ENCODE measurements at places on chromosomes 11 and 22.

- DNase-seq, result no peak
Observed at GRCh38 chr11:61333550-61334433, 764 bp downstream of the TKFC start.

DNA sequence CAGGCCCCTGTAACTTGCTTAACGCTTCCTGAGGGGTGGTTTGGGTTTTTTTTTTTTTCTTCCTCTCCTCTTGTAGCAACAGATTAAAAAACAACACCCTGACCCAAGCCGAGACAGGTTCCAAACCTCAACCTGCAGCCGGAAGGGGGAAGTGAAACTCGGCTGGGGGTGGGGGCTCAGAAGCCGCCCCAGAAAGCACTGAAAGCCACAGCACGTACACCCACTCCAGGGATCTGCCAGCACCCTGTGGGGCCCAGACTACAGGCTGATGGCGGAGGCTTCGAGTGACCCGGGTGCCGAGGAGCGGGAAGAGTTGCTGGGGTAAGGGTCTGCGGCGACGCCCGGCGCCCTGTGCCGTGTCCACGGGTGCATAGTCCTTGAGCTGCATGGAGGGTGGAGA lies at the start of gene LSP1:
Gene LSP1, plus strand, starts transcription at position 208 of the 400 bp plus-strand sequence. Its CDS starts 61 bp downstream, at position 269.
- no peak for DNase-seq

- peak; percentile 94 for DNase-seq
Observed at GRCh38 chr11:111531687-111532364, 8.7 kb upstream of the LAYN start.

DNA sequence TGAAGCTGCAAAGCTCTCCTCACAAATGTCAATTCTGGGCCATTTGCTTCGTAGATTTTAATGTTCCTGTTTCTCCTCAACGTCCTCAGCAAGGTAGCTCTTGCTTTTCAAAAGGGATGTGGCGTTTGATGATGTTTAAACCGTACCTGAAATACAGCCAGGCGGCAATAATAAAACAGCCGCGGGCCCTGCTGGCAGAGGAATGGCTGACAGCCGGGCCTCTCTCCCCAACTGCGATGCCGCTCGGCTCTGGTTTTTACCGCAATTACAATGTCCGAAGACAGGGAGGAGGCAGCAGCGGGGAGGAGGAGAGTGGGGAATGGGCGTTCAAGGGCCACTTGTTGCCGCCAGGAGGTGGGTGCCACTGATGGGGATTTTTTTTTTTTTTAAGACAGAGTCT lies 27.5 kb downstream of the MACROD1 start:
- DNase-seq, result no peak

DNA sequence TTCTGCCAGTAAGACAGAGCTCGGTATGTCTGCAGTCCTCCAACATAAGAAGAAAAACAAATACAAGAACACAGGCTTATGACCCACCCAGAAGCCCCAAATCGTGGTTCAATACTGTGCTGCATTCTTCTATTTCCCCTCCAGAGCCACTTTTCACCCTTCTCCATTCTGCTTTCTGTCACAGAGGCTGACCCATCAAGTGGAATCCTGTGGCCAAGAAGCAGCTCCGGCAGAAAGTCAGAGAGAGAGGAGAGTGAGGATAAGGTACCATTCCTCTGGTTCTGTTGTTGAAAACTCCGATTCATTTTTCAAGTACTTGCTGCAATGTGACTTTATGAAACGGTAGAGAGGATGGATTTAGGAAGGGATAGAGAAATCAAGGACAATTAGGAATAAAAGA lies 30.4 kb downstream of the PGM2L1 start:
- DNase-seq, result no peak

DNA sequence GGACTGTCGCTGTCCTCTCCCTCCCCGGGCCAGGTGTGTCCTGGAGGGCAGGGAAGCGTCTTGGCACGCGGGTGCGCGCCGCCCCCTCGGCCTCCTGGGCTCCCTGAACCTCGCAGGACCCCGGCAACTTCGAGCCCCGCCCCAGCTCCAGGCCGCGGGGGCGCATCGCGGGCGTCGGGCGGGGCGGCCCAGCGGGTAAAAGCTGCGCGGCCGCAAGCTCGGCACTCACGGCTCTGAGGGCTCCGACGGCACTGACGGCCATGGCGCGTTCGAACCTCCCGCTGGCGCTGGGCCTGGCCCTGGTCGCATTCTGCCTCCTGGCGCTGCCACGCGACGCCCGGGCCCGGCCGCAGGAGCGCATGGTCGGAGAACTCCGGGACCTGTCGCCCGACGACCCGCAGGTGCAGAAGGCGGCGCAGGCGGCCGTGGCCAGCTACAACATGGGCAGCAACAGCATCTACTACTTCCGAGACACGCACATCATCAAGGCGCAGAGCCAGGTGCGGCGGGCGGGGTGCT lies at the start of gene CST6:
Gene CST6, plus strand, starts transcription at position 224 of the 519 bp plus-strand sequence. Its CDS starts 37 bp downstream, at position 261.
- DNase-seq, result peak; percentile 38

- peak; percentile 42 for DNase-seq
Observed at GRCh38 chr11:47991894-47992293, 11.5 kb downstream of the PTPRJ start.

- no peak for DNase-seq
Observed at GRCh38 chr11:130118636-130119387, 40.8 kb upstream of the ST14 start.

- no peak for DNase-seq
Observed at GRCh38 chr11:104798789-104799188, 99.5 kb downstream of the CASP12 start.

DNA sequence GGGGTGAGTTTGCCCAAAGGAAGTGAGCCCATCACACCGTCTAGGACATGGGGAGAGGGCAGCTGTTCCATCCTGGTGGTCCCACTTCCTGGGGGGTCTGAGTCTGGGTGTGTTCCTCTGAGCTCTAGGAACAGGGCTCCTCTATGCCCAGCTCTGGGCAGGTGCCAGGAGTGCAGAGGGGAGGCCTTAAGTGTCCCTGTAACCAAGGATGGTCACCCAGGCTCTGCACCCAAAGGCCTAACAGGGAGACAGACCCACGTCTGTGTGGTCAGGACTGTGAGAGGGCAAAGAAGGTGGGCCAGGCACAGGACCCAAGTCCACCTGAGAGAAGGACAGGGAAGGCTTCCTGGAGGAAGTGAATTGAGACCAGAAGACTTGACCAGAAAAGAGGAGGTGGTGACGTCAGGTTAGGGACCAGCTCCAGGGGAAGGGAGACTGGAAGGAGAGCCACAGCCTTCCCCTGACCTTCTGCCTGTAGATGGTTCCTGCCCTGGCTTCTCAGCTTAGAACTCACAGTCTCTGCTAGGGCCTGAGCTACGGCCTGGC lies 11.3 kb upstream of the TCF20 start:
- no peak for DNase-seq

GRCh38 chr11:95229993-95230809 lies 801 bp downstream of the SESN3 start:
- DNase-seq, result peak; percentile 16

- DNase-seq, result no peak
Observed at GRCh38 chr22:40449676-40450035, 79.3 kb downstream of the SGSM3 start.

DNA sequence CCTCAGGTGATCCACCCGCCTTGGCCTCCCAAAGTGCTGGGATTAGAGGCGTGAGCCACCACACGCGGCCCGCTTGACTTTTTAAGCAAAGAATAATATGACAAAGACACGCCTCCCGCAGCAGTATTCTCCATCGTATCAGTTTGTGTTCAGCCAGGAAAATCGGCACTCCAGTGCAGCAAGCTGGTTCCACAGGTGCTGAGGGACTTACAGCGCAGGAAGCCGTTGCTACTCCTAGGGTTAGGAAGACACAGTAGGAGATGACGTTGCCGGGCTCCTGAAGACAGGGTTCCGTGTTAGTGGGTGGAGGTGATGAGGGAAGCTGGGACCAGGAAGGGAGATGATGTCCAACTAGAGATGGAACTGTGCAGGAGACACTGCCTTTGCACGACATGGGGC lies 65.8 kb upstream of the CECR2 start:
- DNase-seq, result no peak

DNA sequence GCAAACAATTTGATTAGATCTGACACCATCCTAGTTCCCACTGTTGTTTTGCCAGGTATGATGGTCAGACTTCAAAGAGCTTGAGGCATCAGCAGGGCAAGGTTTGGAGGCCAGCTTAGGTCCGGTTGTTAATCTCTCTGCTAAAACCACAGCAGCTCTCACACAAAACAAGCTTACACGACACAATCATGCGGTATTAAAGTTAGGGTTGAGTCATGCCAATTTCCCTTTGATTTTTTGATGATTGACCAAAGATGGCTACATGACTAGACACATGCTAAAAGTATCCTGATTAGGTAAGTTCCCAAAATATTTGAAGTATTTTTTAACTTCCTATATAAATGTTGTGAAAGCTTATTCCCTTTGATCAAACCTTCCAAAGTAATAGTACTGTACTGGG lies 145.9 kb downstream of the ELP4 start:
- DNase-seq, result peak; percentile 98

DNA sequence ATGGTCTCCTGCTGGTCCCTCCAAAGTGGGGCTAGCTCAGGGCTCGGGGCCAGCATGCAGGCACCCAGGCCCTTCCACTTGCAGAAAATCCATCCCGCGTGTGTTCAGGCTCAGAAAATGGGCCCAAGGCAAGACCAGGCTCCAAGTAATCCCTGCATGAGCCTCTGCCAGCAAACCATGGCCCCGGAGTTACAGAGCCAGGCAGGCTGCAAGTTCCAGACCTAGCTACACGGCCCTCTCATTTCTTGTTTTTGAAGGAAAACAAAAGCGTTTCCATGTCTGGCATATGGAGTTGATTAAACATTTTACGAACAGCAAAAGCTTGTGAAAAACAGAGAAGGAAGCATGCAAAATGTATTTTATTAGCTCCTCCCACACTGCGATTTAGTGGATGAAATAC lies 29.7 kb downstream of the KIAA0930 start:
- no peak for DNase-seq

- no peak for DNase-seq
Observed at GRCh38 chr11:19218216-19218615, 16.4 kb upstream of the CSRP3 start.
